Right atrium auricular region (tissue), 2 donors: ENCODE measurements at places on chromosomes 6 and 20. TPM values are rescaled to one million over a fixed set of nuclear protein-coding genes. Genes with fewer than 3 reads are reported as not detected.

GRCh38 chr6:129006724-129007514 lies 124.0 kb downstream of the LAMA2 start:
- DNase-seq: no peak

GRCh38 chr20:46913329-46914044 lies 18.8 kb downstream of the EYA2 start:
- DNase-seq: no peak

DNA sequence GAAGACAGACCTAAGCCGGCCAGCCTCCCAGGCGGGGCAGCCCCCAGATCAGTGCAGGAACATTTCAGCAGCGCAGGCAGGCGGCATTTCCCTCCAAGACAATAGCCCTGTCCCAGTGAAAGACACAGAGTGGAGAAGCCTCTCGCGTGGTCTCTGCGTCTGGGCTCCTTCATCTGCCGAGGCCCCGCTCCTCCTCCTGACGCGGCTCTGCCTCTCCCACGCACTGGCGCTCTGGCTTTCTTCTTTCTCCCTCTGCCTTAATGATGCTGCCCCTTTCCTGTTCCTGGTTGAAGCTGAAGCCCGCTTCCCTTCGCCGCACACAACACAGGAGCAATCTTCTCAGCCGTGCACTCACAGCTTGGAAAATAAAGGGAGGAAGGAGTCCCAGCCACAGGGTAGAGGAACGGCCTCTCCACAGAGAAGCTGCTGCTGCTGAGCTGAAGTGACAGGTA lies 347.5 kb downstream of the CDH4 start:
- no peak for DNase-seq

The KIFC1 gene
- total RNA-seq: 1.6 TPM

DNA sequence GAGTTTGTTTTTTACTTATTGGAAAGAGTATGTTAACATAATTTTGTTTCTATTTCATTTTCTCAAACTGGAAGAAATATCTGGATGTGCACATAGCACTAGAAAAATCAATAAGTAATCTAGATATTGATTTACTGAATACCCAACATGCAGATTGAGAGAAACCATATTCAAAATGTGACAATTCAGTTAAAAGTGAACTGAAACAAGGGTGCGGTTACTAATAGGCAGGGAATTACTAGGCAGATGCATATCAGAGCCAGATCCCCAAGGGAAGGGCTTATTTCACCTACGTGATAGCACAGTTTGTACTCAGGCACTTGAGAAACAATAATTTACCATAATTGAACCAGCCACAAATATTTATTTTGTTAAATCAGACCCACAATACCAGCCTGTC lies 493.1 kb upstream of the FLRT3 start:
- DNase-seq: no peak

The PPIL6 gene
- total RNA-seq: 6.9 TPM

GRCh38 chr20:17889226-17889625 lies 79.4 kb downstream of the SNX5 start:
- no peak for DNase-seq

DNA sequence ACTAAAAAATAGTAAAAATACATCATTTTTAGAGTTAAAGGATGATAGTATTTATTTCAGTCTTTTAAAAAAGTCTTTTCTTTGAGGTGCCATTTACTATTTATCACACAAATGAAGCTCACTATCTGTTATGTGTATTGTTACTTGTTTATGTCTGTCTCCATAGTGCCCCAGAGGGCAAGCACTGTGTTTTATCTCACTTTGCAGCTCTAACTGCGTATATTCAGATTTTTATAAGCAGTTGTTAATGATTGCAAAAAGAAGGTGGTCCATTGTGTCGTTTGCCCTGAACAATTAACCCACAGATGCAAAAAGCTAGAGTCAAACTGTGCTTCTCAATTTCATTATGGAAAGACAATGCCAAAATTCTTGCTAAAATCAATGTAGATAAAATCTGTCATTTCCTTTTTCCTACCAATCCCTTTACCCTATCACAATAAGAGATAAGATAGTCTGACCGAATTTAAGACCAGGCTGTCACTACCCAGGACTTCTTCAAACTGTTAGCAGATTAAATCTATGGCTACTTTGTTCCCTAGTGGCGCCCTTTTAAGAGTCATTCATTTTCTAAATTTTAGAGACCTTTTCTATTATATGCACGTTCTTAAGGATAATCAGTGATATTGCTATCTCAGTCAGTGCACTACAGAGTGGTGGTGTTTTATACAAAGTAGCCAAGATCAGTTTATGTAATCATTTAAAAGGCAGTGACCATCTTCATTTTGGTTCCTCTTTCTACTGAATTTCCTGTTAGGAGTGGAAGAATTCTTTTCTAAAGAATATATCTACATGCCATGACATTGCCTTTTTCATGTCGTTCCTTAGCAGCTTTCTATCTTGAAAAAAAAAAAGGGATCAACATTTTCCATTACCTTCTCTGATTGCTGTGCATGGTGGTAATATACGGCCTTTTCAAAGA lies 133.1 kb upstream of the PRDM1 start:
- DNase-seq: no peak

The TBXT gene
- total RNA-seq: not detected

DNA sequence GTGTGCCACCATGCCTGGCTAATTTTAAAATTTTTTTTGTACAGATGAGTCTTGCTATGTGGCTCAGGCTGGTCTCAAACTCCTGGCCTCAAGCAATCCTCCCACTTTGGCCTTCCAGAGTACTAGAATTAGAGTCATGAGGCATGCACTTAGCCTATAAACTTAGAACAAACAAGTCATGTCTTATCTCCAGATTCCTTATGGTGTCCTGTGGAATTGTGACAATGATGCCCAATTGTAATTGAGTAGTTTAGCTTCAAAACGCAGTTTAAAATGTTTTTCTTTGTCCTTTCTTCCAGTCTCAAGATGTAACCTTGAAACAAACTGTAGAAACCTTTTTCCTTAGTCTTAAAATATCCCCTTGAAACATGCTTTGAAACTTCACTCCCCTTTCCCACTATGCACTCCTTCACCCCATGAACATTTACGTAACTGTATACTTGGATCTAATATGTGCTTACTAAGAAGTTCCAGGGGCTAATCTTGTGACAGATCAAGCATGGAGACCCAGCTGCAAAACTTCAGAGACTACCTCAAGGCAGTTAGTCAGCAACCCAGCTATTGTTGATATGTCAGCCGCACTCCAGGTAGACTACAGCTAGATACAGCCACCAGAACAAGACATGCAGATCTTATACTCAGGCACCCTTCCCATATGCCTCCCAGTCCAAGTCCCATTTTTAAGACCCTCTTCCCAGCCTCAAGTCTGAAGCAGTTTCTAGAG lies 46.2 kb downstream of the MAN1A1 start:
- DNase-seq: no peak

GRCh38 chr6:128519132-128519930 lies 1.1 kb downstream of the PTPRK start:
- peak; percentile 63 for DNase-seq

DNA sequence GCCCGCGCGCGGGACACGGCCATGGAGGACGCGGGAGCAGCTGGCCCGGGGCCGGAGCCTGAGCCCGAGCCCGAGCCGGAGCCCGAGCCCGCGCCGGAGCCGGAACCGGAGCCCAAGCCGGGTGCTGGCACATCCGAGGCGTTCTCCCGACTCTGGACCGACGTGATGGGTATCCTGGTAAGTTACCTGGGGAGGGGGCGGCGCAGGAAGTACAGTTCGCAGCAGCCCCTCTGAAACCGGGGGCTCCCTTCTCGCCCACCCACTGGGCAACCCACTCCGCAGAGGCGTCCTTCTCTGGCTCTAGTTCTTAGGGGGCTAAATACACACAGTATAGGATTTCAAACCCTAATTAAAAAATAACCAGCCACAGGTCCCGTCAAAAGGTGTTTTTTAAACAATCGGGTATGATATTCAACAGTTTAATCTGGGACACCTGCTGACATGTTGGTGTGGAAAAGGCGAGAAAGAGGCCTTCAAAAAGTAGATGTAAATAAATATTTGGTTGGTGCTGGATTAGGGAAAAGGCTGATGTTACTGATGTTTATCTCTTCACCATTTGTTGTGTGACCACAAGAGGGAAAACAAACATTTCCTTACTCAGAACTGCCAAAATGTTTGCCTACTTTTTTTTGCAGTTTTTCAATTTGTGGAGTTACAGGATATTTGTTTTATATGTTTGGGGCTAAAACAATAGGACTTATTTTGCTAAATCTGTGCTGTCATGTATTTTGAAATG lies 577 bp downstream of the SASH1 start:
- no peak for DNase-seq

The CST5 gene
- not detected for total RNA-seq

- DNase-seq: peak; percentile 78
These were observed 73.5 kb downstream of the ARMC2 start for GRCh38 chr6:108921547-108922361.

The TNFRSF21 gene
- 7.4 TPM for total RNA-seq

The ACAT2 gene
- 1.5 TPM for total RNA-seq

- no peak for DNase-seq
These were observed 19.3 kb downstream of the ZNF334 start for GRCh38 chr20:46494077-46494476.

The DEFB128 gene
- not detected for total RNA-seq

DNA sequence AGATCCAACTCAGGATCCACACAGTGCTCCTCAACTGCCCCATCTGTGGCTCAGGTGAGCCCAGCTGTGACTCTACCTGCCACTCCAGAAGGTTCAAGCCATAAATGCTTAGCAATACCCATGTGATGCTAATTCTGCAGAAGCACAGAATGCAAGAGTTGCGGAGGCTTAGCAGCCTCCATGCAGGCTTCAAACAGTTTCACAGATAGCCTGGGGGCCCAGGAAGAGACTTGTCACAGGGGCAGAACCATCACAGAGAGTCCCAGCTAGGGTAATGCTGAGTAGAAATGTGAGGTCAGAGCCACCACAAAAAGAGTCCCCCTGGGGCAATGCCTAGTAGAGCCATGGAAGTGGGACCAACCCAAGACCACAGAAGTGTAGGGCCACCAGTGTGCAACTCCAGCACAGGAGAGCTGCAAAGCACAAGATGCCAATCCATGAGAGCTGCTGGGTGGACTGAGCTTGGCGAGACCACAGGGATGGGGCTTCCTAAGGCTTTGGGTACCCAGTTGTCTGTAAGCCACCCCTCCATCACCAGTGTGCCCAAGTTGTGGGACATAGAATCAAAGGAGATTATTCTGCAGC lies 283.9 kb downstream of the UBE3D start:
- DNase-seq: no peak

DNA sequence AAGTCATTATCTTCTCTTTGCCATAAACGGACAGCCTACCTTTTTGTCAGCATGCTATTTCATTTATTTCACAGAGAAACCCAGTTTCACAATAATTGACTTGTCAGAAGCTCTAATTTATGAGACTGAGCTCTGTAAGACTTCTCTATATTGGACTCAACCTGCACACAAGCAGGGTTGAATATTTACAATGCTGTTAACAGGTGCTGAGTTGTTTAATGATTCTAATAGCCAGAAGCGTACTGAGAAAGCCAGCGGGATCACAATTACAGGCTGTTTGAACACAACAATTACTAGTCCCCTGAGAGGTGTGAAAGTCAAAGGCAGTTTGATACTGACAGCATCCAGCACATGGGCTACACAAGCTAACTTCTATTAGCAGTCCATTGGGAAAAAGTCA lies 128.2 kb upstream of the SIM1 start:
- DNase-seq: no peak

DNA sequence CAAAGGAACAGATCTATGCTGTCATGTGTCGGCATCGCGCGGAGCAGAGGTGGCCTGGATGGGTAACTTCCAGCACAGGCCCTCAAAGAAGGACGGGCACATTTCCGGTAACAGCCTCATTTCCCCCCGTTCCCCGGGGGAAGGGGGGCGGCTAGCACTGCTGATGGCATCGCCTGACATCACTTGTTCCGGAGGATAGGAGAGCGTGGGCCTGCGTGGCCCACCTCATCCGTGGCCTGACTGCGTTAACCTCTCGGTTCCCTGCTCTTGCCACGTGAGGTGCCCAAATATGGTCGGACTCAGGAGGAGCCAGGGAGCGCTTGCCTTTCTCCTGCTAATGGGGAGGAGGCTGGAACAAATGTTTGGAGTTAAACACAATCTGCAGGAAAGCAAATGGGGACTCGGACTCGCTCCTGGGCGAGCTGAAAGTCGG lies at the start of gene AKAP12:
Gene AKAP12 (plus strand): TSS at position 365 of the 433 bp plus-strand sequence. CDS start 596 bp downstream, outside the sequence.
- peak; percentile 64 for DNase-seq

GRCh38 chr6:165890404-165890735 lies 227.3 kb upstream of the PDE10A start:
- DNase-seq: no peak

GRCh38 chr6:34955442-34955841 lies 66.4 kb downstream of the ANKS1A start:
- DNase-seq: no peak

DNA sequence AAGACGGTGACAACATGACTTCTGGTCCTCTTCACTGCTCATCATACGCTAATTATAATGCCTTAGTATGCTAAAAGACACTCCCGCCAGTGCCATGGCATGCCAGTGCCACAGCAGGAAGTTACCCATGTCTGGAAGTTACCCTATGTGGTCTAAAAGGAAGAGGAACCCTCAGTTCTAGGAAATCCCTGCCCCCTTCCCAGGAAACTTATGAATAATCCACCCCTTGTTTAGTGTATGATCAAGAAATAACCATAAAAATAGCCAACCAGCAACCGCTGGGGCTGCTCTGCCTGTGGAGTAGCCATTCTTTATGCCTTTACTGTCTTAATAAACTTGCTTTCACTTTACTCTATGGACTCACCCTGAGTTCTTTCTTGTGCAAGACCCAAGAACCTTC lies 15.8 kb upstream of the SERPINB9 start:
- peak; percentile 56 for DNase-seq

The KCNS1 gene
- 0.33 TPM for total RNA-seq

The TTK gene
- 0.52 TPM for total RNA-seq

DNA sequence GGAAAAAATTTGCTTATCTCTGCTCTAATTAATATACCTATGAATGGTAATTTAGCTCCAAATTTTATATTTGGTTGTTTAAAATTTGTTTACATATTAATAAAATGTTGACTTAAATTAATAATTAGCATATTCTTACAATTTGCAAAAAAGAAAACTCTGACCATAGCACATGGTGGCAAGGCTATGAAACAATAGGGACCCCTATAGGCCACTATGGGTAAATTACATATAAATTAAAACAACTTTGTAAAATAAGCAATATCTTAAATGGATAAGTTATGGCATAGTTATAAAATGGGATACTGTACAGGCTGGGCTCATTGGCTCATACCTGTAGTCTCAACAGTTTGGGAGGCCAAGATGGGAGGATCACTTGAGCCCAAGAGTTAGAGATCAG lies 76.0 kb downstream of the MKKS start:
- DNase-seq: no peak

- no peak for DNase-seq
These were observed 867 bp downstream of the TCF21 start for GRCh38 chr6:133889557-133890403.

DNA sequence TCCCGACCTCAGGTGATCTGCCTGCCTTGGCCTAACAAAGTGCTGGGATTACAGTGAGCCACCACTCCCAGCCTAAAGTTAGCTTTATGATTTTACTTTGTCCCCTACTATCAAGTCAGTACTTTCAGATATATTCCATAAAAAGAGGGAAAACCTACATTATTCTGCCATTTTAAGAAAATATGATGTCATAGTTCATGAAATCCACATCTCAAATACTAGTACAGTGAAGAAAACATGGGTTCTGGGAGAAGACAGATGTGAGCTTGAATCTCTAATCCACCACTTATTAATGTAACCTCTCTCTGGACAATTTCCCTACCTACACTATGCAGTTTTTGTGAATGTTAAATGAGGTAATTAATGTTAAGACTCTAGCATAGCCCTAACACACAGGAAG lies 74.5 kb downstream of the PDE10A start:
- DNase-seq: no peak
